MM.1S (cell line): ENCODE measurements at places on chromosomes 16 and 17.

GRCh38 chr17:27247071-27247957 is 46.6 kb upstream of the WSB1 start:
- DNase-seq: no peak

DNA sequence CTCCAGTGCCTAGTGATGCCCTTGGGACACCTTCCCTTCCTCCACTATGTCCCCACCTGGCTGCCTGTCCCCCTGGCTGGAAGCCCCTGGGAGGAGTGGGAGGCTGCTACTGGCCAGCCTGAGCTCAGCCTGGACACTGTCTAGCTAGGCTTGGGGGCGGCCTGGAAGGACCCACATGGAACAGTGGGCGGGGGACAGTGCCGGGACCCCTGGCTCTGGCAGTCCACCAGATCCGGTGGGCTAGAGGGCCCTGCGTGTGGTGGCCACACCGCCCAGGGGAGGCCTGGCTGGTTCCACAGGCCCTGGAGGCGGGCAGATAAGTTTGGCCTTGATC is 388.0 kb upstream of the TNRC6C start:
- no peak for DNase-seq

DNA sequence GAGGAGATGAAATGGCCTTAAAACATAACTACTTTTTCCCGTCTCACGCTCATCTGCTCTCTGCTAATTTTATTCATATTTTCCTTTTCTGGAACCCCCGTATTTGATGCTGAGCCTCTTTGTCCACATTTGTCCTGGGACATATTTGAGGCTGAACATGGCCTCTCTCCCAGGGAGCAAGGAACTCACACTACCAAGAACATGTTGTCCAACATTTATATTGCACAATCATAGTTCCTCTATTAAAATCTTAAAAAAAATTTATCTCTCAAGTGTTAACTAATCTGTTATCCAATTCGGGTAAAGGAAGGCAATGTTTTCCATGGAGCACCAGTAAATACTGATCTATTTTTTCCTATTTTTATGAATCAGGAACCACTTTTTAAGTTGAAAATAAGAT is 60.2 kb downstream of the CMC2 start:
- no peak for DNase-seq

- peak; percentile 82 for DNase-seq
Observed at GRCh38 chr17:19461116-19461515, 50.1 kb downstream of the RNF112 start.

DNA sequence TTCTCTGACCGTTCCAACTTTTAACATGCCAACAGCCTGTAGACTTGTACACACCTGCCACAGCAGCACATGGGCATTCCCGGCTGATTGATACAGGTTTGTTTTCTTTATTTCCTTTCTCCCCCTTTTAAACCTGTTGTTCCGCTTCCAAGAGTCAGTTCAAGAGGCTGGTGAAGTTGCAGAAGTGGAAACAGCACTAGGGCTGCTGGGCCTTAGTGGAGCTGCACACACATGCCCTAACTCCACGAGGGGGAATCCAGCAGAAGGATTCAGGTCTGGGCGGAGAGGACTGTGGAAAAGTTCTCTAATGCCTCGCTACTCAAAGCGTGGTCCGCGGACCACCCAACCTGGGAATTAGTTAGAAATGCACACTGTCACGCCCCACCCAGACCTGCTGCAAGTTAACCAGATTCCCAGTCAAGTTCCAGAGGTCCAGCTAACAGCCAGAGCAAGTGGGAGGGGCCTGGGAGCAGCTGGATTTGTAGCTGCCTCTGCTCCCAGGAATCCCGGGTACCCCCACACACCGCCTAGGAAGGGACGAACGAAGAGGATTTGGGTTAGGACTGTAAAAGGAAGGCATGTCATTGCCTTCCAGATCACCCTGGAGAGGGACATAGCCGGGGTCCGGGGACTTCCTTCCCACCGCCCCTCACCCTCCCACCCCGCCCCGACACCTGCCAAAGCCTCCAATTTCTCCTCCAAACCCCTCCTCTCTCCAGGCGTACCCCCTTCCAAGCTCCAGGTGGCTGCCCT is 542 bp downstream of the SLC39A11 start:
- no peak for DNase-seq

GRCh38 chr17:47172696-47173565 is 16.2 kb downstream of the CDC27 start:
- no peak for DNase-seq

DNA sequence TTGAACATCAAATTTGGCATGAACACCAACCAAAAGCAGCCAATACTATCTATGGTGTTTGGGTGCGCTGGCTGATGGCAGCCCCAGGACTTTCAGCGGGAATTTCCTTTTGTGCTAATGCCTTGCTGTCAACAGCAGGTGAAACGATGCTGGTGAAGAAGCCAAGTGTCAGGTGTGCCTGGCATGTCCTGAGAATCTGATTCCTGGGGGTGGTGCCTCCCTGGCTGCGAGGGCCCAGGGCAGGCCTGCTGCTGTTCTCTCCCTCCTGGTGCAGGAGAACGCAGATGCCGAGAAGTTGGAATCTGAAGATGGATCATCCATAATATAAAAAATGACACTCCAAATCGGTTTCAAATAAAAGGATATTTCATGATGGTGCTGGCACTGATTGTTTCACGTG is 62.0 kb upstream of the DNAJA2 start:
- DNase-seq: no peak

- no peak for DNase-seq
Observed at GRCh38 chr16:56605475-56605874, 2.9 kb upstream of the MT2A start.

DNA sequence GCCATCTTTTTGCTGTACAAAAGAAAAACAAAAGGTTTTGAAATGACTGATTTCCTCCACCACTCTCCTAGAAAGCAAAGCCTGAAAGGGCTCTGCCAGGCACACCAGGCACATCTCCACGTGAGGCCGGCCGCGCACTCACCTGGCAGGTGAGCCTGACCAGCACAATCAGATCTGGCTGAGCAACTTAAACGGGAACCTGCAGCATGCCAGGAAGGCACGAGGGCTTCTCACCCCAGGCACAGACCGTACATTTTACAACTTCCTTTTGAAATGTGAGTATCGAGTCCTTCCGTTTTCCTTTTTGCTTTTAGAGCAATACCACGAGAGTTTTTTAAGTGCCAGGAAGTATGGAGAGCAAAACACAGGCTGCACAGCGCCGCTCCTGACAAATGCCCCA is 22.5 kb downstream of the SLC38A10 start:
- DNase-seq: no peak

GRCh38 chr16:2912330-2913199 is 834 bp downstream of the FLYWCH1 start:
- DNase-seq: peak; percentile 42

DNA sequence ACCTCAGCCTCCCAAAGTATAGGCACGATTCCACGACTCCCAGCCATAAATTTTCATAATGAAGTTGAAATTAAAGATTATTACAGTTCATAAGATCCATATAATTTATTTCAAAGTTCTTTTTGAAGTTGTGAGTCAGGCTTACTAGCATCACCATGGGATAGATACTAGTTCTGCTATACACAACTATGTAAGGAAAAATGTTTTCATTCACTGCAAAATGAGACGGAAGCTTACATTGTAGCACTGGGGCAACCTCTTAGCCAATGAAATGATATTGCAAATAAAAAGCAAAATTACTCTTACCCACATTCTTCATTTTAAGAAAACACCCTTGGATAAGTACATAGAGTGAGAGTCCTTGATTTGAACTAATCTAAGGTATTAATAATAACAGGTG is 18.8 kb upstream of the MARCHF10 start:
- no peak for DNase-seq

DNA sequence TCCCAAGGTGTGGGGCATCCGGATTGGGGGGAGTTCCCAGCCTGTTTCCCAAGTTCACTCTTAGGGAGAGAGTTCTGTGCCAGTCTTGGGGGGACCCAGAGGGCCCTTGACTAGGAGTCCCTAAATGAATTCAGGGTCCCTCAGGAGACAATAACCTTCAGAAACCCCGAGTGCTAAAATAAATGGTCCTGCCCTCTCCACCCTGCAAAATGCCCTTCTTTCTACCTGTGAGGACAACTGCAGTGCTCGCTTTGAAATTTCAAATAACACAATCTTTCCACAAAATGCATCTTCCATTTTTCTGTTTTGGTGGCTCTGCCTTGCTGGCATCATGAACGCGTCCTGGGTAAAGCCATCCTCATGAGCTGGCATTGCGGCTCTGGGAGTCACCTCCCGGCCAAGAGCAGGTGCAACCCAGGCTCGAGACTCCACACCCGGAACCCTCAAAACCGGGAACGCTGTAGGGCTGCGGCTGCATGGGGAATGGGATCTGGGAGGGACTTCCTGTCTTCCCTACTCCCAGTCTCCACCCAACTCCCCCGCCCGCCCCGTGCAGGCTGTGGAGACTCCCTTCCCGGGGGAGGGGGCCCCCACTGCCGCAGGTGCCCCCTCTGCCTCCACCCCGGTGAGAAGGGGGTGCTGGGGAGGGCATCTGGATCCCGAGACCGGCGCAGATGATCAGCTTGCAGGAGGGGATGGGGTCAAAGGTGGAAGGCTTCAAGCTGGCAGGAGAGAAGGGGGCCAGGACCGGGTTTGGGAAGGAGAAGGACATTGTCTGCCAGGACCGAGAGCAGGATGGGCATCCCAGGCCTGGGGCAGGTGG is at the start of gene ZNF205:
ZNF205 (plus strand) TSS at position 529 of the 823 bp plus-strand sequence. CDS start 845 bp downstream, outside the sequence.
- no peak for DNase-seq

- DNase-seq: no peak
Observed at GRCh38 chr16:11534262-11534661, 52.5 kb downstream of the LITAF start.

GRCh38 chr16:22366889-22367288 is 7.5 kb downstream of the CDR2 start:
- DNase-seq: no peak

DNA sequence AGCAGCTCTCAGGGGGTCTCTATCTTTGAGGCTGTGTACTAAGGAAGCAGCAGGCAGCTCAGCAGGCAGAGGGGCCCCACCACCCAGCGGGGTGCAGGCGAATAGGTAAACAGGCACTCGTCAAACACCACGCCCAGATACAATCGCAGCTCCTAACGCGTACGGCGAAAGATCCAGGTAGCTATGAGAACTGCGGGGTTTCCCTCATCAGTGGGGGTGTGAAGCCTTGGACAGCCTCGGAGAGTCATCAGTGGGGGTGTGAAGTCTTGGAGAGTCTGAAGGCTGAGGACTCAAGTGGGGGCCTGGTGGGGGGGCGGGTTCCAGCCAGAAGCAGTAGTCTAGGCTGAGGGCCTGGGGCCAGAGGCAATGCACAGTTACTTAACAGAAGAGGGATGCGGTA is 69.0 kb downstream of the RTN4RL1 start:
- DNase-seq: no peak

DNA sequence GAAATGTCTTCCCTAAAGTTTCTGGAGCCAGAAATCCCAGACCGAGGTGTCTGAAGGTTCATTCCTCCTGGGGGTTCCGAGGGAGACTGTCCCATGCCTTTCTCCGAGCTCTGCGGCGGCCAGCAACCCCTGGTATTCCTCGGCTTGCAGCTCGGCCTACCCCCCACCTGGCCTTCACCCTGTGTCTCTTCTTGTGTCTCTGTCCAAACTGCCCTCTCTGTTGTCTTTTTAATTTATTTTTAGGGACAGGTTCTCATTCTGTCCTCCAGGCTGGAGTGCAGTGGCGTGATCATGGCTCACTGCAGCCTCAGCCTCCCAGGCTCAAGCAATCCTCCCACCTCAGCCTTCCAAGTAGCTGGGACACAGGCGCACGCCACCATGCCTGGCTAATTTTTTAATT is 211.7 kb downstream of the SEC14L1 start:
- DNase-seq: no peak

GRCh38 chr17:38460716-38461630 is 32.7 kb downstream of the ARHGAP23 start:
- no peak for DNase-seq

- DNase-seq: peak; percentile 33
Observed at GRCh38 chr17:30378241-30378824, 394 bp upstream of the CPD start.

DNA sequence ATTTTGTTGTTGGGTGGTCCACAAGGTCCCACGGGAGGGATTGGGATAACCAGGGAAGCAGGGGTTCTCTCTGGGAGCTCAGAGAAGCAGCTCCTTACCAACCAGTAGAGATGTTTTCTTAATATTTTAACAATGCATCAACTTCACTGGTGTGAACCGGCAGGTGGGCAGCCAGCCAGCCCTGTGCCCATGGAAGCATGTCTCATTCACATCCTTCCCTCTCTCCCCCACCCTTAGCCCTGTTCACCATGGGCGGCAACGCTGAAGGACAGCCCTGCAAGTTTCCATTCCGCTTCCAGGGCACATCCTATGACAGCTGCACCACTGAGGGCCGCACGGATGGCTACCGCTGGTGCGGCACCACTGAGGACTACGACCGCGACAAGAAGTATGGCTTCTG is 9.3 kb downstream of the MMP2 start:
- DNase-seq: no peak

- no peak for DNase-seq
Observed at GRCh38 chr17:64331366-64331765, 59.3 kb downstream of the PECAM1 start.

DNA sequence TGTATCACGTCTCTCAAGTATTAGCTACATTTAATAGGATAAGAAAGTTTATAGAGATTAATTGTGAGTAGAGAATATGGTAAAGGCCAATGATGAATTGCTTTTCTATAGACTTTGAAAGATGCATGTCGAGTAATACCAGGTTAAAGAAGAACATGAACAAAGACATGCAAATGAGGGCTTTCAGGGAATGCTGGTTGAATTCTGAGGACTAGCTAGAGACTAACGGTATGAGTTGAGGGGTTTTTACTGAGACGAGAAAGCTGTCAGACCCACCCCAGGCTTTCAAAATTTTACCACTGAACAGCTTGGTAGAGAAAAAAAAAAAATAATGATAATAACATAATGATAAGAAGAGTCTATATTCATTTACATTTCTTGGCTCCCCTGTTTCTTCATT is 796.0 kb upstream of the CDH8 start:
- no peak for DNase-seq

- no peak for DNase-seq
Observed at GRCh38 chr17:82896071-82897000, 56.5 kb upstream of the ZNF750 start.

GRCh38 chr17:48047113-48047740 is 932 bp upstream of the NFE2L1 start:
- peak; percentile 8 for DNase-seq

- no peak for DNase-seq
Observed at GRCh38 chr16:12199524-12199923, 223.0 kb downstream of the SNX29 start.

DNA sequence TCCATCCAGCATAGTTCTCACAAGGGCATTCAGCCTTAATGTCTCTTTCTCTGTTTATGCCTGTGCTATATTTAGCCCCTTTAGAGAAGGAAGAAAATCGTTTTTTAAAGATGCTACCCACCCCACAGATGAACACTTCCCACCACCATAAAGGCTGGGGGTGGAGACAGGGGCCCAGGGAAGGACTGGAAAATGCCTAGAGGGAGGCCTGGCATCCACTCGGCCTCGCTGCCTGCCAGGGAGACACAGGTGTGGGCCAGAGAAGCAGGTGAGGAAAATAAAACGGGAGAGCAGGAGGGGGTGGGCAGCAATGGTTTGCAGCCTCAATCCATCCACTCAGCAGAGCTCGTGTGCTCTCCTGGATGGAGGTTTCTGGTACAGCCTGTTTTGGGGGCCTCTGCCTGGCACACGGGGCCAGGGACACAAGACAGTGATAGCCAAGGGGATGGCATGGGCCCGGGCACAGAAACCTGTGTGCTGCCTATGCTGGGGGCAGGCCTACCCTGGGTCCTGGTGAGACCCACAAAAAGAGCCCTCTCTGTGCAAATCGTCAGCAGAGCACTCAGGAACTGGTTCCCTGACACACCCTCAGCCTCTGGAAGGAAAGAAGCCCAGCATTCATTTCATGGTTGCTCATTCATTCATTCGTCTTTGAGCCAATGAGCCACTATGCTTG is 121.4 kb downstream of the C16orf78 start:
- no peak for DNase-seq
